ENCODE measurements at places on chromosomes 7 and 10.

- no peaks in the 10 kb centered on the region for H3K36me3 ChIP-seq
- H3K27ac ChIP-seq = no peak overlapping the region
- H3K27me3 ChIP-seq = no peaks in the 10 kb centered on the region
- no peak for DNase-seq
- H3K4me3 ChIP-seq = no peak overlapping the region
- no peaks in the 10 kb centered on the region for H3K4me1 ChIP-seq
These were observed 147.0 kb downstream of the WDR37 start for GRCh38 chr10:1203216-1203615.

GRCh38 chr7:2544541-2545188, 10.7 kb downstream of the BRAT1 start:
- H3K4me3 ChIP-seq = no peak overlapping the region
- no peaks in the 10 kb centered on the region for H3K27me3 ChIP-seq
- no peaks in the 10 kb centered on the region for H3K4me1 ChIP-seq
- DNase-seq = no peak
- H3K36me3 ChIP-seq = peaks cover 69% of the 10 kb centered on the region
- H3K27ac ChIP-seq = no peak overlapping the region

GRCh38 chr7:151934584-151934983, 21.7 kb upstream of the GALNTL5 start:
- DNase-seq = no peak
- no peak overlapping the region for H3K4me3 ChIP-seq
- H3K27me3 ChIP-seq = no peaks in the 10 kb centered on the region
- peaks cover 18% of the 10 kb centered on the region for H3K4me1 ChIP-seq
- H3K27ac ChIP-seq = no peak overlapping the region

- H3K27me3 ChIP-seq = no peaks in the 10 kb centered on the region
- H3K4me3 ChIP-seq = peak overlapping the region; percentile 0
- H3K27ac ChIP-seq = peak overlapping the region; percentile 58
- DNase-seq = peak; percentile 44
- peaks cover 81% of the 10 kb centered on the region for H3K4me1 ChIP-seq
These were observed 103.4 kb upstream of the ANLN start for GRCh38 chr7:36286226-36286625.

DNA sequence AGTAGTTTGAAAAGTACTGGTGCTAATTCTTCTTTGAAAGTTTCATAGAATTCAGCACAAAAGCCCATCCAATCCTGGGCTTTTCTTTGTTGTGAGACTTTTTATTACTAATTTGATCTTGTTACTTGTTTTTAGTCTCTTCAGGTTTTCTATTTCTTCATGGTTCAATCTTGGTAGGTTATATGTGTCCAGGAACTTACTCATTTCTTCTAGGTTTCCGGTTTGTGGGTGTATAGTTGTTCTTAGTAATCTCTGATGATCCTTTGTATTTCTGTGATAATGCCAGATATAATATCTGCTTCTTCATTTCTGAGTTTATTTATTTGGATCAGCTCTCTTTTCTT, 147.5 kb downstream of the RTKN2 start:
- no peaks in the 10 kb centered on the region for H3K27me3 ChIP-seq
- no peaks in the 10 kb centered on the region for H3K36me3 ChIP-seq
- H3K27ac ChIP-seq = no peak overlapping the region
- H3K4me3 ChIP-seq = no peak overlapping the region
- peaks cover 6% of the 10 kb centered on the region for H3K4me1 ChIP-seq

GRCh38 chr7:43750016-43750887, 8.2 kb upstream of the BLVRA start:
- DNase-seq = no peak
- no peaks in the 10 kb centered on the region for H3K36me3 ChIP-seq

DNA sequence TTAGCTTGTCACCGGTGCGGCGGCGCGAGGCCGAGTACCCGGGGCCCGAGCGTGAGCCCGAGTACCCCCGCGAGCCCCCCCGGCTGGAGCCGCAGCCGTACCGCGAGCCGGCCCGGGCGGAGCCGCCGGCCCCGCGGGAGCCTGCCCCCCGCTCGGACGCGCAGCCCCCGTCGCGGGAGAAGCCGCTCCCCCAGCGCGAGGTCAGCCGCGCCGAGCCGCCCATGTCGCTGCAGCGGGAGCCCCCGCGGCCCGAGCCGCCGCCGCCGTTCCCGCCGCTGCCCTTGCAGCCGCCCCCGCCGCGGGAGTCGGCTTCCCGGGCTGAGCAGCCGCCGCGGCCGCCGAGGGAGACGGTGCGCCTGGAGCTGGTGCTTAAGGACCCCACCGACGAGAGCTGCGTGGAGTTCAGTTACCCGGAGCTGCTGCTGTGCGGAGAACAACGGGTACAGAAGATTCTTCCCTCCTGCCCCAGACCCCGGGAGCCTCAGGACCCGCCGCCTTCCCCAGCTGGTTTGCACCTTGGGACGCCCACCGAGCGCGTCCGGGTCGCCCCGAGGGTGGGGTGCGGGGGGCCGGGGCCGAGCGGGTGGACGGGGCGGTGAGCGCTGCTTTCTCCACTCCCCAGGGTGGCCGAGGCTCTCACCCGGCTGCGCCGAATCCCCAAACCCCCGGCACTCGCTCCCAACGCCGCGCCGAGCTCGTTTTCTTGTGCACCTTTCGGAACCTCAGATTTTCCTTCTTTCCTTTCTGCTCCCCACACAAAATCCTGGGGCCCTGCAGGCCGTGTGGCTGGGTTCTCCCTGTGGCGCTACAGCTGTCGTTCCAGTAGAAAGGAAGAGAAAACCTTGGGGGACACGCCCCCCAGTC, 708 bp downstream of the UBN2 start:
- no peaks in the 10 kb centered on the region for H3K36me3 ChIP-seq
- peaks cover 11% of the 10 kb centered on the region for H3K4me1 ChIP-seq
- DNase-seq = peak; percentile 41
- H3K27ac ChIP-seq = peak overlapping the region; percentile 74
- peak overlapping the region; percentile 97 for H3K4me3 ChIP-seq

- H3K4me1 ChIP-seq = peaks cover 6% of the 10 kb centered on the region
- DNase-seq = no peak
- H3K4me3 ChIP-seq = no peak overlapping the region
- H3K27me3 ChIP-seq = peaks cover 30% of the 10 kb centered on the region
These were observed 82.6 kb upstream of the PRKG1 start for GRCh38 chr10:50991456-50992355.

GRCh38 chr7:33459340-33459751, 330.0 kb downstream of the BBS9 start:
- no peak for DNase-seq
- H3K27ac ChIP-seq = no peak overlapping the region
- H3K4me1 ChIP-seq = no peaks in the 10 kb centered on the region
- H3K27me3 ChIP-seq = no peaks in the 10 kb centered on the region

- DNase-seq = no peak
- no peaks in the 10 kb centered on the region for H3K36me3 ChIP-seq
- H3K4me3 ChIP-seq = no peak overlapping the region
- H3K4me1 ChIP-seq = no peaks in the 10 kb centered on the region
These were observed 139.8 kb downstream of the RPS24 start for GRCh38 chr10:78173360-78174015.

DNA sequence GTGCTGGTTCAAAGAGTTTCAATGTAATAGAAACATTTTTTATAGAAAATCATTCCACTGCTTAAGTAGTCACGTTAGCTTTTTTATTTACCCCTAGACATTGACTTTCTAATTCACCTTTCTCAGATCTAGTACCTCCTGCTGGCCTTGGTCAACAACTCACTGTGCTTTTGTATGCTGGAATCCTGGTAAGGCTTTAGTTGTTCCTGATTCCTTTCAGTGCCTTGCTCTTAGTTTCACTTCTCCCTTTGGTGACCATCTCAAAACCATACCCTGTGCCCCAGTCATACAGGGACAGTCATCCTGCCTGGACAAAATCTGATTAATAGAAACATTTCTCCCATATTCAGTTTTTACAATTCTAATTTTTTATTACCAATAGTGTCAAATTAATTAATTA, 130.2 kb downstream of the GPR37 start:
- H3K27me3 ChIP-seq = no peaks in the 10 kb centered on the region
- H3K36me3 ChIP-seq = no peaks in the 10 kb centered on the region
- H3K4me3 ChIP-seq = no peak overlapping the region
- H3K27ac ChIP-seq = no peak overlapping the region
- H3K4me1 ChIP-seq = no peaks in the 10 kb centered on the region
- no peak for DNase-seq

- no peak for DNase-seq
- no peaks in the 10 kb centered on the region for H3K36me3 ChIP-seq
- no peak overlapping the region for H3K27ac ChIP-seq
- H3K4me3 ChIP-seq = no peak overlapping the region
- H3K4me1 ChIP-seq = no peaks in the 10 kb centered on the region
- no peaks in the 10 kb centered on the region for H3K27me3 ChIP-seq
These were observed 61.7 kb downstream of the CACNB2 start for GRCh38 chr10:18201877-18202276.

All from CD4-positive, alpha-beta T cell (primary cell).